Regular cardiac myocyte (primary cell): ENCODE measurements at places on chromosomes 4 and X. TPM values are rescaled to one million over a fixed set of nuclear protein-coding genes. Genes with fewer than 3 reads are reported as not detected.

GIMD1 gene
- total RNA-seq, result 0.19 and 0.28 TPM in 2 replicates

FREM3 gene
- under 0.01 TPM in 2 replicates for total RNA-seq

RAB9B gene
- total RNA-seq, result 0.96 and 2.0 TPM in 2 replicates

SLC38A5 gene
- 53.8 and 59.6 TPM in 2 replicates for total RNA-seq

ANAPC10 gene
- 29.9 and 38.3 TPM in 2 replicates for total RNA-seq

AGTR2 gene
- total RNA-seq, result not detected in 2 replicates

MCF2 gene
- not detected in 2 replicates for total RNA-seq

MAGEB17 gene
- not detected in 2 replicates for total RNA-seq

PRDM5 gene
- 10.4 and 15.2 TPM in 2 replicates for total RNA-seq
